Peyer's patch (tissue), 4 donors: ENCODE measurements at places on chromosomes 5 and 9. TPM values are rescaled to one million over a fixed set of nuclear protein-coding genes. Genes with fewer than 3 reads are reported as not detected.

GRCh38 chr5:61820836-61821235, 485.2 kb upstream of the KIF2A start:
- no peaks in the 10 kb centered on the region for H3K36me3 ChIP-seq
- no peaks in the 10 kb centered on the region for H3K4me1 ChIP-seq
- no peak overlapping the region for H3K27ac ChIP-seq

The IFNE gene
- 5.5 TPM for total RNA-seq

The IRX2 gene
- not detected for total RNA-seq

The LEAP2 gene
- 20.1 TPM for total RNA-seq
